Activated T-helper 9 cell treated with anti-CD3 and anti-CD28 coated beads, Interleukin-2, amount 50 U/mL, for 16 hours (primary cell): ENCODE measurements at places on chromosomes 3 and 15.

DNA sequence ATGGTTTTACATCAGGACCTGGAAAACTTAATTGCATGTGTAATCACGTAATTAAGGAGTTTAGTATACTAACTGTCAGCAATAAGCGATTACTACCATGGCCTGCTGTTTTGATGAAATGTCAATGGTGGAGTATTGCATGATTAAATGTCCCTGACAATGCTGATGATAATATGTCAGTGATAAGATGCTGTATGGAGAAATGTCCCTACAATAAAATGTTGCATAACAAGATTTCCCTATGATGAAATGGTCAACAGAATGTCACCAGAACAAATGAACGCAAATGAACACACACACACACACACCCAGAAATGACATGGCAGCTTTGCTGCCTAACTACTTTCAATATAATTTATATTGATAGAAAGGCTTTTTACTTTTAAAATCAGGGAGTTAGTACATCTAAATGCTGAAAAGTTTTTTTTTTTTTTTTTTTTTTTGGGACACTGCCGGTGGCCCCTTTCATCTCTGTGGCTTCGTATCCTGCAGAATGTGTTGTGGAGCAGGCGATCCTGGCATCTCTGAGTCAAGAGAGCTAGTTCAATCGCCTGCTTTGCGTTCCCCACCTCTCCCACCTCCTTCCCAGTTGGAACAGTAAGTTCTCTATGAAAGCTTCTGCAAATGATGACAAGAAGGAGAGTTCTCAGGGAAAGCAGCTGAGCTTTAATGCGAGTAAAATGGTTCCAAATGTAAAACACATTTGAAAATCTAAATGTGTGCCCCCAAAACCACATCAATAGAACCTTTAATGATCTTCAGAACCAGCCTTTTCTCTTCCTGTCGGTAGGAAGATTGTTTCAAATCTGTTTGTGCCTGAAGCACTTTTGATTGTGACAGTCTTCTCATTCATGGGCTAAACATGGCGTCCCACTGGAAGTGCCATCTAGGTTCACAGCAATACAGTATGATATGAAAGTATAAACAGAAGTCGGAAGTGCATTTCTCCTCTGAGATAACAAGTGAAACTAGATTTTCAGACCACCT is 170.1 kb upstream of the GBE1 start:
- DNase-seq, result no peak

DNA sequence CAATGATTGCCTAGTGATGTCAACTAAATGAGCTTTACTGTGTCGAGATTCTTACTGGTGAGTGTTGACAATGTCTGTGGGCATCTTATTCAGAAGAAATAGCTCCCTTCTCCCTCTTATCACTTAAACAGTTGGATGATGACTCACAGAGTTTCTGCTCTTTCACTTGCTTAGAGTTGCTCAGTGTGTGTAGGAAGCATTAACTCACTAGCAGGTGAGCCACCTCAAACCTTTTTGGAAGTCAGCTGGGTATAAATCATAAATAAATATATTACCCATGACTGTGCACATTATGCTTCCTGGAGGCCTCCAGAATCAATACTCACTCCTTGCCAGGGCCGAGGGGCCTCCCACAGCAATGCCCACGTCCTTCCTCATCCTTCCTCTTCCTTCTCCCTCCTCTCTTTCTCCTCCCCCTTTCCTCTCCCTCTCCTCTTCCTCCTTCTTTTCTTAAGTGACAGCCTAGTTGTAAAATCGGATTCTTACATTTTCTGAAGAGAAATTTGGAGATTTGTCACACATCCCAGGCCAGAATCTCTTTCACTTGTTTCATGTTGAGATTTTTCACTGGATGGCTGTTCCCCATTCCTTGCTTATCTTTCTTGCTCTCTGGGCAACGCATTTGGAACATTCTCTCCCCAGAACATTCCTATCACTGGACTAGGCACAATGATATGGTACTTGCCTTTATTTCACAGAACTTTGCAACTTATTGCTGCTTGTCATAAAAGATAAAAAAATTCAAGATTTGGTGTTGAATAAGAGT is 17.5 kb downstream of the SHC4 start:
- no peak for DNase-seq

DNA sequence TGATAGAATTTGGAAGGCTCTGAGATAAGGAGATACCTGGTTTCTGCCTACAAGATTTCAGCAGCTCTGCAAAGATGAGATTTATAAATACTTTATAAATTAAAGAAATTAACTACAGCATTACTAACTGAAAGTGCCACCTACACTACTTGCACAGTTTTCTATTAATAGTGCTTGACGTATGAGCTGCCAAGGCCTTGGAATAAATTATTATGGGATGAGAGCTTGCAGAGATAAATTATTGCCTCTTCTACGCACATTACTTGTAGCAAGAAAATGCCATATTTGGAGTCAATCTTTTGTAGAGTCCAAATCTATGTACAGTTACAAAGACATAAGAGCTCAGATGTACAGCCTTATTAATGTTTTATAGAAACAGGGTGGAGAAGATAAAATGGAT is 89.1 kb downstream of the BCHE start:
- no peak for DNase-seq

- no peak for DNase-seq
These were observed 35.6 kb downstream of the LNP1 start for GRCh38 chr3:100436951-100437350.

DNA sequence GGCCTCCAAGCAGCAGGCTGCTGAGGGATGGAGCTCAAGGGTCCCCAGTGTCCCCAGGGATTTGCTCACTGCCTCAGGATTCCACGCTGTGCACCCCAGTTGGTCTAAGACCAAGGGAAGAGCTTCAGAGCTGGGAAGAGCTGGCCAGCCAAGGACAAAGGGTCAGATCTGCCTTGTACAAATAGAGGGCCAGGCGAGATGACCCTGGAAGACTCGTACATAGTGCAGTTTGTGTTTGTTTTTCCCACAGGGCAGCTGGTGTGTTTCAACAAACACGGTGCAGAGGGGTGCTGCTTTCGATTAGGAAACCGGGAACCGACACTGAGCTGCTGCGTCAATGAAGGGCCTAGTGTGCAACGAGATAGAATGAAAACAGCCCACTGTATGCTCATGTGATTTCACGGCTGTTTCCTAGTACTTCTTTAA is 56.1 kb upstream of the TRPM1 start:
- DNase-seq, result no peak

DNA sequence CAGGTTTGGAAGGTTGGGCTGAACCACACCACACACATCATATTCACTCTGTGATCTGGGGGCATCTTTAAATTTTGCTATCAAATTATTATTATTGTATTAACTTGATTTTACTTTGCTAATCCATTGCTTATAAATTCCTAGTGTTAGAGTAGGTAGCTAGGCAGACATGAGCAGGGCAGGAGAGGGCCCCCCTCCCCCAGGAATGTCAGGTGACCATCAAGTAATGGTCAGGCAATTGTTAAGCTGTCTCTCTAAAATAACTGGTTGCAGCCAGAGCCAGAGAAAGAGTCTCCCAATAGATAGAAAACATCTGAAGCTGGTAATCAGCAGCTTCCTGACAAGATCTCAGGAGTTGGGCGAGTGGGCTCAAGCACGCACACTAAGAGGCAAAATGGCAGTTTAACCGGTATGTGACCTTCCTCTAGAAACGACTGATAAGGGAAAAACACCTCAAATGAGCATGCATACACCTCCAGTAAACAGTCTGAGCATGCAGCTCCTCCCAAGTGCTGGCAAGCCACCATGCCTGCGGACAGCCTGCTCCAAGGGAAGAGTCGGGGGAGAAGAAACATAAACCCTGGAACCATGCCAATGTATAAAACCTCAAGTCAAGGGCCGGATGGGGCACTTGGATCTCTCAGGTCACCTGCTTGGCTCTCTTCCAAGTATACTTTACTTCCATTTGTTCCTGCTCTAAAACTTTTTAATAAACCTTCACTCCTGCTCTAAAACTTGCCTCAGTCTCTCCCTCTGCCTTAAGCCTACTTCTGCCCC is 3.1 kb upstream of the CXCR6 start:
- DNase-seq, result no peak

GRCh38 chr3:69433121-69433968 is 47.5 kb upstream of the FRMD4B start:
- no peak for DNase-seq

GRCh38 chr15:41928637-41929620 is 35.1 kb upstream of the SPTBN5 start:
- DNase-seq, result no peak

GRCh38 chr3:127211118-127212060 is 18.5 kb downstream of the PRR23E start:
- DNase-seq, result no peak
